ENCODE measurements at places on chromosomes 1 and 21.

GRCh38 chr1:42737257-42737656 is 2.8 kb downstream of the CLDN19 start:
- no peak for DNase-seq

- no peak for DNase-seq
These were observed 4.1 kb upstream of the GRIK3 start for GRCh38 chr1:37038227-37039093.

- peak; percentile 24 for DNase-seq
These were observed 3.1 kb downstream of the ACAP3 start for GRCh38 chr1:1304331-1305299.

DNA sequence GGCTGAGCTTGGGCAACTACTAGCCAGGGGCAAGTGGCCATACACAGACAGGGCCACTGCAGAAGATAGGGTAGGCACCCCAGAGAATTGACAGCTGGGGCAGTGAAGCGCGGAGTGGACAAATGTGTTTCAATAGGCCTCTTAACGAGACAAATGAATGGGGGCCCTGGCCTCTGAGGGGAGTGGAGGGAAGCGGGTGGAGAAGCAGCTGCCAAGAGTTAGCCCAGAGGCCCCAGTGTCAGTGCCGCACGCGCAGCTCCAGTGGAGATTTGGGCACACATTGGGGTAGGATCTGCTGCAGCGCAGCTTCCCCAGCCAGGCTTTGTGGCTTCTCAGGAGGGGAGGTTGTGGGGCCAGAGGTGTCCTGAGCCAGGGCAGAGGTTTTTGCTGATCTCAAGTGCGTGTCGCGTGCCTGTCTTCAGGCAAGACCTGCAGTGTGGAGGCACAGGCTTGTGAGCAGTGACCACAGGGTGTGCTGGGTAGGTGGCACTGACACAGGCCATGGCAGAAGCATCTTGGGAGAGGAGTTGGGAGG is 16.9 kb downstream of the PTPRF start:
- no peak for DNase-seq

DNA sequence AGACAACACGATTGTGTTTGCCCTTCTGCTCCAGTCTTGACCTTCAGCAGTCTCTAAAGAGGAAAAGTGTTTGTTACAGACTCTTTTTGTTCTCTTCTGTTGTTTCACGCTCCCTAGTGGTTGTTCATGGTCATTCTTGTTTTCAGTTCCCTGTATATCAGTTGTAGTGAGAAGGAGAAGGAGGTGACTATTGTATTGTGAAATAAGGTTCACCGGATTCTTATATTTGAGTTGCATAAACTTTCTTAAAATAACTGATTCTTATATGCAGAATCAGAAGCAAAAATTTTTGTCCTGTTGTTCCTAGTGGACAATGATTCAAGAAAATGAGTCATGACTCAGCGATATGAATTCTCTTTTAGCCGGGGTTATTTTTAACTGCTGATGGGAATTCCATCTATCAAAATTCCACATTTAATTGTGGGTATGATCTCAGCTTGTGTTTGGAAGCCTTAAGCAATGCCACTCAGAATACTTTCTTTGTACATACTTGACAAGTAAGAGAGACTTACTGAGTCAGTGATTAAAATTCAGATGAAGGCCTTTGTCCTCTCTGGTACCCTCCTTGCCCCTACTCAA is 152.2 kb downstream of the CLEC20A start:
- peak; percentile 80 for DNase-seq

DNA sequence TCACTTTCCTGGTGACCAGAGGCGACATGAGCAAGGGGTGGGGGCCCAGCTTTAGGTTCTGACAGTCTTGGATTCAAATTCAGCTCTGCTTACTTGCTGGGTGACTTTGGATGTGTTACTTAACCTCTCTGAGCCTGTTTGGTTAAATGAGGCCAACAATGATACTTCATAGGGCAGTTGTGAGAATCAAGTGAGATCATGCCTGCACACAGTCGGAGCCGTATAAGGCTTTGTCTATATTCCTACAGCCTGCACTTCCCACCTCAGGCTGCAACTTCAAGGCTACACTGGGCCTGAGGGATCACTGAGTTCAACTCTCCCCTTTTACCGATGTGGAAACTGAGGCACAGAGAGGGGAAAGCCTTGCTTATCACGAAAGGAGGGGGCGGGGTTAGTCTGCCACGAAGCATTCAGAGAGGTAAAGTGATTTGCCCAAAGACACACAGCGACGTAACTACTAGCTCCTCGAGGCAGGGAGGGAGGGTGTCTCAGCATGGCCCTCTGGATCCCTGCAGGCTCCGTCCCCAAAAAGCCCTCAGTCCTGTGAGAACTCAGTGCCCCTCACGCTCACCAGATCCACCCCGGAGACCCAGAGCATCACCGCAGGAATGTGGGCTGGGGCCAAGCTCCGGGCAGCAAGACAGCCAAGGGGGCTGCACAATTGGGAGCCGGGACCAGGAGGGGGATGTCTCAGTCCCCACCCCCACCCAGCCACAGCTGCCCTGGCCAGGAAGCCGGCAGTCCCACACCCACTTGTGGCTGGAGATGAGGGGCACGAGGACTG is 25.0 kb downstream of the SDC3 start:
- DNase-seq: no peak

DNA sequence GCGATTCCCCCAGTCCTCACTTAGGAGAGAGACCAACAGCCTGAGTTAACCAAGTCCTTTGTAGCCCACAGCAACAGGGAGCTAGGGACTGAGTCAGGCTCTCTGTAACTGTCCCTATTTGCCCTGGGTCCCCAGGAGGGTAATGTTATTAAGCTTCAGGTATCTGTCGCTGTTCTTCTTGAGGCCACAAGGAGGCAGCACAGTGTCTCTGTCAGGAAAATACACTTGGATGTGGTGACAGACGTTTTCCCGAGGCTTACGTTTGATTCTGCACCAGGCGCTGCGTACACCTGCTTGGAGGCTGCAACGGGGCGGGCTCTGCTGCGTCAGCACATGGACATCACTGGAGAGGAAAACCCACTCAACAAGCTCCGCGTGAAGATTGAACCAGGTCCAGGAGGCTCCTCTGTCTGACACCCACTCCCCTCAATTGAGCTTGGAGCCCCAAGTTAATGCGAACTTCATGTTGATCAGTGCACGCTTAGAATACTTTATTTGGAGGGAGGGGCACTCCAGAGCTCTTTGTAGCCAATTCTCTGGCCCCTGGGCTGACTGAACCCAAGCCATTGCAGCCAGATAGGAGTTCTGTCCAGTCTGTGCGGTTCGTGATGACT is 10.7 kb upstream of the ELF3 start:
- peak; percentile 8 for DNase-seq

GRCh38 chr1:58166417-58166816 is 380.1 kb downstream of the OMA1 start:
- no peak for DNase-seq

- DNase-seq: no peak
These were observed 73.0 kb downstream of the GNG12 start for GRCh38 chr1:67760030-67760821.

DNA sequence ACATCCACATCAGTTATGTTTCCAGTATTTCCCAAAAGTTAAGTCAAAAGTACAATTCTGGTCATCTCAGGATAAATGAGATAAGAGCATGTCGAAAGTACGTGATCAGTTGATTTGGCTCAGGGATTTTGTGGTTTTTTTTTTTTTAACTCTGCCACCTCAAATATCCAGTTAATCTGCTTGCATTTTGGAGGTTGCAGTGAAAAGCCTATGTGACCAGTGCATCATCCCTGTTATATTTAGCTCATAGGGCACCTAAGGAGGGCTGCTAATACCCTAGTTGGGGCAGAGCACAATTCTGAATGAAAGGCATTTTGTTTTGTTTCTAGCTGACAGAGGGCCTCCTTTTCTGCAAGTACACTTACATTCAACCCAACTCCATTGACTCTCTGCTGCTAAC is 31.7 kb upstream of the RGS16 start:
- DNase-seq: no peak

- no peak for DNase-seq
These were observed 112.7 kb upstream of the COA6 start for GRCh38 chr1:234260578-234260977.

DNA sequence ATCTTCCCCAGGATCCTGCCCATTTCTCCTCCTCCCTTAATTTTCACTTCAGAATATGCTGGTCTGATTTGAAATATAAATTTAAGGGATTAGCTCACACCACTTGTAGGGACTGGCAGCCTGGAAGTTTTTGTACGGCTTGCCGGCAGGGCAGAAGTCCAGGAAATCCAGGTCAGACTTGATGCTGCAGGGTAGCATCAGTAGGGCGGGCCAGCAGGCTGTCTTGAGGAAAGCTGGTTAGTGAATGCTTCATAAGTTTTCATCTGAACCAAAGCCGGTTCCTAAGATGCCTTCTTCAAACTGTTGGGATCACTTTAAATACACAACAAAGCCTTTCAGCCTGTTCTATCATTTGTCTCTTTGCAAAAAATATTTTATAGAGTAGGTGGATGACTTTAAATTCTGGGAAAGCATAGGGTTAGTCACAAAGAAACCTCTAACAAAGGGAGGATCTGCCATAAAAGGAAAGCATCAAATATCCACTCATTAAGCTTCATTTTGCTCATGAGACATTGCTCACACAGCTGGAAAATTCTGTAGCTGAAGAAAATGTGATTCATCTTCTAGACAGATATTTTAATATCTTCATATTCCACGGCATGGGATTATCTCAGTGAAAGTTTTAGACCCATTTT is 90.7 kb upstream of the GFI1 start:
- DNase-seq: no peak

DNA sequence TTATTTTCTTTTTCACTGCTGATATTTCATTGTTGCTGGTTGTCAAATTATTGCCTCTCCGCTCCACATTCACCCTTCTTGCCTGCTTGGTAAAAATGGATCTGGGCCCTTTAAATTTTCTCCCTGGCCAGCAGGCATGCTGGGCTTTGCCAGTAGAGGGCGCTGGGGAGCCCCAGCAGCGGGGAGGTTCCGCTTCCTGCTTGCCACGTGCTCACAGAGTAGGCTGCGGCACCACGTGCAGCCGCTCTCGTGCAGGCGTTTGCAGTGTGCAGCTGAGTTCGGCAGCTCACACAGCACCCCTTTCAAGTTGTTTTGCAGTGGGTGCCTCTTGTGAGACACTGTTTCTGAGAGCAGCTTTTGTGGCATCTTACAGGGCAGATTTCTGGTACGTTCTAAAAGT is at the start of gene ACTL8:
Gene ACTL8, plus strand, starts transcription at position 214 of the 400 bp plus-strand sequence. CDS start 67,676 bp downstream, outside the sequence.
- DNase-seq: no peak

DNA sequence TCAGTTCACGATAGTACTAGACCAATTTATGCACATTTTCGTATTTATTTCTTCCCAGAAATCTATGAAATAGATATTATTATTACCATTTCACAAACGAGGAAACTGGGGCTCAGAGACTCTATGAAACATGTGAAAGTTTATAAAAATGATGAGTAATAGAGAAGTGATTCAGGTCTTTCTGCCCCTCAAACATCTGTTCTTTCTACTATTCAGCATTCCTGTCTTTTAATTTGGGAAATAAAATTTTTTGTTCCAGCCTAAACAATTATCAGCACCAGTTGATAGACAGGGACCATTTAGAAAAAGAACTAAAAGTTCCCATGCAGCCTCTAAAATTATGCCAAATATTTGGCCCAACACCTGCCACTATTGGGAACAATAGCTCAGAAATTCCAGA is 585.1 kb downstream of the PTPRC start:
- no peak for DNase-seq

DNA sequence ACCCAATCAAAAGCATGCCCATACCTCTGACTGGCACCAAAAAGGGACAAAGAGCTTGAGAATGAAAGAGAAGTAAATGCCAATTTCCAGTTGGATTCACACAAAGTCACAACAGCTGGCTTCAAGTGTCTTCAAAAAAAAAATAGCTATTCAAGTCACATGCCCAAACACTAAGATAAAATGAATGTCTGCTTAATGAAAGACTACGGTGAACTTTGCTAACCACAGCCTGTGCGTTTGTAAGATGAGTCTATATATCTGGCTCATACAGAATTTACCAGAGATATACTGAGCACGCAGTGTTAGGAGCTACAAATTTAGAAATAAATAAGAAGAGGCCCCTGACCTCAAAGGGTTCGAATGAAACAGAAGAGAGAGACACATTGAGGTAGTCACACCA is 73.2 kb downstream of the DAB1 start:
- DNase-seq: no peak

DNA sequence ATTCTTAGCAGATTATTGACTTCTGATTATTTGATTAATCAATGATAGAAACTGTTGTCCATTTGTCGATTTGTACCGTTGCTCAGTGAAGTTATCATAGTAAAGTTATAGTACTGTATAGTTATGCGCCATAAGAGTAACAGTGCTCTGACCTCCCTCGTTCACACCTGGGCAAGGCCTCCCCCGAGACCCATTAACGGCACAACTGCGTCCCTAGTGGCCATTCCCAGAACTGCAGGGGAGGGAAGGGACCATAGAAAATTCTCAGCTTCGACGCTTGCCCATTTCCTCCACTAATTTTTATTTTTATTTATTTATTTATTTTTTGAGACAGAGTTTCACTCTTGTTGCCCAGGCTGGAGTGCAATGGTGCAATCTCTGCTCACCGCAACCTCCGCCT is 334.4 kb downstream of the DSCAM start:
- DNase-seq: no peak

DNA sequence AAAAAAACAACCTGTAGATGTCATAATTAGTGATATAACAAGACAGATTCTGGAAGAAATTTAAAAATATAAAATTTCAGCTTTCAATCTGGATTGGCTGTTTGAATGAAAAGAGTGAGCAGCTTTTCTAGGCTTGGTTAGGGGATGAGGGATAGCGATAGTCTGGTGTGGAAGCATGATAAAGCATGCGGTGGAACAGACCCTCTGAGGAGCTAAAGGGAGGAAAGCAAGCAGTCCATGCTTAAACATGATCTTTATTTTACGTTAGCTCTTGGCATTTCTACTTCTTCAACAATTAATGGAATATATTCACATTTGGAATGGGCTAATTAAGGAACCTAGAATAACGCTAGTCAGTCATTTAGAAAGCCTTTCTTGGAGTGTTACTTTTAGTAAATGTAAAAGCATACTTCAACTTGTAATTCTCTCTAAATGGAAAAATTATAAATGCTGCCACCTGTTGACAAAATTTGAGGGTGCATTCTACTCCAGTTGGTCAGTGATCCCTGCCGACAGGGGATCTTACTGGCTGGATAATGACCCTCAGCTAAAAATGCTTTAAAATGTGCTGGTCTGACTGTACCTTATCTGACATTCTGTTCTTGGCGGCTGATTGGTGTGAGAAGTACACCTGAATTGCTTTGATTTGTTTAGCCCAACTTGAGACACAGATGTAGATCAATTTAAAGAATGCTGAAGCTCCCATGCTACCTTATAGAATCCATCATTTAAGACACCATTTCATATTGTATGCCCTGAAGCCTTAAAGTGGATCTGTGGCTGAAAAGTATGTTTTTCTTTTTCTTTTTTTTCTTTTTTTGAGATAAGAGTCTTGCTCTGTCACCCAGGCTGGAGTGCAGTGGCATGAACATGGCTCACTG is 61.2 kb downstream of the AK4 start:
- DNase-seq: no peak
